ENCODE measurements at places on chromosomes 4 and X. TPM values are rescaled to one million over a fixed set of nuclear protein-coding genes. Genes with fewer than 3 reads are reported as not detected.
A peak's percentile ranks its signal among the peaks of the same experiment; 100 is the strongest.

GRCh38 chr4:113179996-113180395 is 130.5 kb downstream of the ANK2 start:
- DNase-seq: peak; percentile 18

HSFX1 gene
- 1.3 TPM for total RNA-seq

CTAG2 gene
- total RNA-seq: not detected

DNA sequence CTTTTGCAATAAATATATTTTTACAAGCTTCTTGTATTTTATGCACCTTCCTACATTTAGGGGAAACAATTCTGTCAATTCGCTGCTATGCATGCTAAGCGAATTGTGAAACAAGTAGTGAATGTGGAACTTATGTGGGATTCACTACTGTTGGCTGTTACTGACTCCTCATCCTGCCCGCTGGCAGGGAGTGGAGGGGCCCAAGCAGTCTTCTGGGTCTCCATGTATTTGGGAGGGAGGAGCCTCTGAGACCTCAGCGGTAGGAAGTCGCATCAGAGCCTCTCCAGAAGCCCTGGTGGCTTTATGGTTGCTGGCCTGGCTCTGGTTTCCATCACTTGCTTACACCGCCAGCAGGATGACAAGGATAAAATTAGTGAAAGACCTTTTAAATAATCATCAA is 3.7 kb upstream of the SETD7 start:
- DNase-seq: no peak

DNA sequence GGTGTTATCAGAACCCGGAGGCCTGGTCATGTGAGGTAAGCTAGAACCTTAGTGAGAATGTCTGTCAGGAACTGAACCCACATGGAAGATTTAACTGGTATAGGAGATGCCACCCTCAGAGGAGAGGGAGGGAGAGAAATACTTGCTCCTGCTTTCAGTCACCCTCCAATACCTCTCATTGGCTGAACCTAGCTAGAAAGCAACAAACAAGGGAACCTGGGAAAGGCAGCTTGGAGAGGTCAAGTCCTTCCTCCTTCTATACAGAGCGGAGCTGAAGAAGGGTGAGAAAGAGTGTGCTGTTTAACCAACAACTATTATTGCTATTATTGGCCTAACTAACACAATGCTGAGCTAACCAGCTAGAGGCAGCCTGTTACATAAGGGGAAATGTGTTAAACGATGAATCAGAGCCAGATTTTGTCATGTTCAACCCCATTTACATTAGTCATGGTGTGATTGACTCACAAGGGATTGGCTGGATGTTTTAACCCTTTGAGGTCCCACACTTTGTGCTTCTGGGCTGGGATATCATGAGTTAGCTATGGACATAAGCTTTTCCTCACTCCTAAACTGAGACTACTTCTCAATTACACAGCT is 96.5 kb upstream of the ESX1 start:
- DNase-seq: peak; percentile 18
